ENCODE measurements at places on chromosomes 11 and 22.

DNA sequence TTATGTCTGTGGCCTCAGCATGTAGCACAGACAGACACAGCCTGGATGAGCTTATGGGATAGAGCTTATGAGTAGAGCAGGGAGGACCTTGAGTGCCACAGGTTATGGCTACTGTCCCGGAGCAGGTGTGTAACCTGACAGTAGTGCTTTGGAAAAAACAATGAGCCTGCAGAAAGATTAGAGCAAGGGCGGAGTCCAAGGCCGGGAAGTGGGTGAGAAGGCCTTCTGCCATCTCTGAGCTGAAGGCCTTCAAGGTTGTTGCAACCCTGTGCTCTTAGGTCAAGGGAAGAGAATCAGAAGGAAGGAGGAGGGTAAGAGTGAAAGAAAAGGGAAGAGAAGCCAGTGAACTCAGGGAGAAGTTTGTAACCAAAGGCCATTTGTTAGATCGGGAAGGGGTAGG is 3.9 kb upstream of the TAGLN start:
- no peak for DNase-seq

DNA sequence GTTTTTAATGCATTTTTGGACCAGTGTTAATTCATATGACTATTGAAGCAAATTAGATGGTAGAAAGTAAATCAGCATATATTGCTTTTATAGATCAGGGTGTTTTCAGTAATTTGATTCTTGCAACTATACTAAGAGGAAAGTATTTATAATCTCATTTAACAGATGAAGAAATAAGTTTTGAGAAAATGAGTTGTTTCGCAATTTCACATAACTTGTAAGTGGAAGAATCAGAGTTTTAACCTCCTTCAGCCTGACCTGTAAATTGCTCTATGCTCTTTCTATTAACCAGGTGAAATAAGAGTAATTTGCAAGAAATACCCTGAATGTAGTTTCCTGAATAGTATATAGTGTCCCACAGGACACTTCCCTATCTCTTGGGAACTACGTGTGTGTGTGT is 1106.8 kb upstream of the RAG2 start:
- DNase-seq, result no peak

- peak; percentile 84 for DNase-seq
Observed at GRCh38 chr22:30634471-30635233, 929 bp upstream of the SLC35E4 start.

GRCh38 chr11:107457205-107457557 is 444 bp downstream of the CWF19L2 start:
- DNase-seq, result no peak

DNA sequence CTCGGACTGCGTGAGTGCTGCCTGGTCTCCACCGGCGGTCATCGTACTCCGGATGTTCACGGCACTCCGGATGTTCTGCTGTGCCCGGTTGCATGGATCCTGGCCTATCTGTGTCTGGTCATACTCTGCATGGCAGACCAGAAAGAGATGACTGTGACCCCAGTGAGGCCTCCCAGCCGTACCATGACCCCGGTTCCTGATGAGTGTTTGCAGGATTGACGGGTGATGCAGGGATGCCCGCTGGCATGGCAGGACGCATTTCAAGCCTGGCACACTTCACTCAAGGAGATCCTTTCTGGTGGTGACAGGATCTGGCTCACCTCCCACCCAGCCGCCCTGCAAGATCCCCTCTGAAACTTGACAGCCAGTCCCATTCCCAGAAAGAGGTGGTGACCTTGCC is 6.3 kb downstream of the GLB1L2 start:
- DNase-seq, result no peak

DNA sequence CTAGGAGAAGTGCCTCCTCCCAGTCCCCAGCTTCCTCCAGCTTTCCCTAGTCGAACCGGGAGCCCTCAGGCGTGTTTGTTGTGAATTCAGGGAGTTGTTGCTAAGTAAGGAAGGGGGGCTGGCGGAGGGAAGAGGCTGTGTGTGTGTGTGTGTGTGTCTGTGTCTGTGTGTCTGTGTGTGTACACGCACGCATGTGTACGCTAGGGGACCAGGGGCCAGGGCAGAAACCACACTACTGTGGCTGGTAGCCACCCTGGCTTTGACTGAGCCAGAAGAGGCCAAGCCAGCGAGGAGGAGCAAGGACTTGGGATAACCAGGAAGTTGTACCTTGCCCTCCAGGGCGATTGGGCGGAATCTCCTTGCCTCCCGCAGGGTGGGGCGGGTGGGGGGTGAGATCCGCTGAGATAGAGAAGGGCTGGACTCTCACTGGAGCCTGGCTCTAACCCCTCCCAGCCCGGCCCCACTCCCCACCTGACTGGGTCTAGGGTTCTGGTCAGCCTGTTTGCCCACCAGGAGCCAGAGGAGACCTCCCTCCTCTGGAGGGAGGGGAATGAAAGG is 7.5 kb downstream of the BCL9L start:
- DNase-seq, result peak; percentile 94

DNA sequence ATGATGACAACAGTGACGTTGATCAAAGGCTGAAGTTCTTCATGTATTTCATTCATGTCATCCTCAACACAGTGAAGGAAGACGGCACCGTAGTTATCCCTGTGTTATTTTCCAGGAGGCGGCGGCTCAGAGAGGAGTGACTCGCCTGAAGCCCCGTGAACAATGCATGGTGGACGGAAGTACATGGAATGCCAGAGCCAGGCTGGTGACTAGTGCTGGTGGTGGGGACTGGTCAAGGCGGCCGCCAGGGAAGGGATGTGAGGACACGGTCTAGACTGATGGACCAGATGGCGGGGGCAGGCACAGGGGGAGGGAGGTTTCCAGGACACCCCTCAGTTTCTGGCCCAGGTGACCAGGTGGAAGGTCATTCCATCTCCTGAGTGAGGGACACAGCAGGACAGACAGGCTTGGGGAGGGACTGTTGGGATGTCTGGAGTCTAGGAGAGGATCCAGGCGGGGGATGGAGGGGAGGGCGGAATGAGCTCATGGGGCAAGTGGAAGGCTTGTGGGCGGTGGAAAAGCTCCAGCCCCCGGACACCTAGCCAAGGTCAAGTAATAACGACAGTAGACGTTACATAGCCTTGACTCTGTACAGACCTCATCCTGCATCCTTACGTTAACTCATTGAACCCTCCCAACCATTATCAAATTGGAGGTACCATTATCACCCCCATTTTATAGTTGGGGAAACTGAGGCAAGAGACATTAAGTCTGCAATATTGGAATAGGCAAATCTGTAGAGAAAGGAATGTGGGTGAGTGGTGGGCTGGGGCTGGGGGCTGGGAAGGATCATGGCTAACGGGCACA is 16.0 kb upstream of the PICK1 start:
- no peak for DNase-seq

- no peak for DNase-seq
Observed at GRCh38 chr11:112213753-112214152, 12.5 kb upstream of the PTS start.

- no peak for DNase-seq
Observed at GRCh38 chr22:36456464-36456845, 25.0 kb downstream of the TXN2 start.

GRCh38 chr22:26985931-26986782 is 328.8 kb downstream of the MIAT start:
- DNase-seq, result peak; percentile 94

GRCh38 chr11:111463276-111463675 is 48.9 kb downstream of the BTG4 start:
- DNase-seq, result no peak

GRCh38 chr11:95686265-95686664 is 103.3 kb downstream of the FAM76B start:
- DNase-seq, result no peak

- DNase-seq, result no peak
Observed at GRCh38 chr22:30643055-30643875, 7.7 kb downstream of the SLC35E4 start.

GRCh38 chr11:44863231-44863630 is 87.5 kb downstream of the TP53I11 start:
- no peak for DNase-seq

GRCh38 chr11:6251120-6251733 is 8.4 kb upstream of the CCKBR start:
- peak; percentile 76 for DNase-seq

GRCh38 chr22:41092847-41093411 is 537 bp downstream of the EP300 start:
- peak; percentile 56 for DNase-seq

DNA sequence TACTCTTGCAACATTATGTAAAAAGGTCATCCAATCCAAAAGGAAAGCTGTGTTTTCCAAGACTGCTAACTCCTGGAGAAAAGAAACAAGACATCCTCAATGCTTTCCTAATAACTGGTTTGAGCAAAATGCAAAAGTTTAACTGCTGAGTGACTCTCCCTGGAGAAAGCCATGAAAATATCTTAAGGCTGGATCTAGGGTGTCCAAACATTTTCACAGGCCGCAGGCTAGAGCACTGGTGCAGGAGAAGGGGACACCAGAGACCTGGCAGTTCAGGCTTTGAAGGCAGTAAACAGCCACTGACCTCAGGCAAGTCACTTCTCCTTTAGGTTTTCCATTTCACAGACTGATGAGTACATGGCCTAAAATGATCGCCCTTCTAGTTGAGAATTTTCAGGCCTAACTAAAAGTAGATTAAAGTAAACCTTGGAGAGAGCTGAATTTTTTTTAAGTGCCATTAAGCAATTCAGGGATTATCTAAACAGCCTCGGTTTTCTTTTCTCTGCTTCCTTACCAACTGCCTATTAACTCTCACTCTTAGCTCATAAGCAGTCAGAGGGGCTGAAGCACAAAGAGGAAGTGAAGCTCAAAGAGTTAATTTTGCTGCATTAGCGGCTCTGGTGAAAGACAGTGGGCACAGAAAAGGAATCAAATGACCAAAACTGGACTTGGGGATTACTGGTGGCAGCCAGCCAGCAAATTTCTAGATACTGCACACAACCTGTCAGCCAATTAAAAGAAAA is 2.3 kb downstream of the CHKA start:
- no peak for DNase-seq
